Activated CD4-positive, alpha-beta T cell treated with anti-CD3 and anti-CD28 coated beads, Interleukin-2, amount 10 ng/mL, durations not matched to agents 24 days and 14 days (primary cell): ENCODE measurements at places on chromosomes 3 and 15. TPM values are rescaled to one million over a fixed set of nuclear protein-coding genes. Genes with fewer than 3 reads are reported as not detected.

DNA sequence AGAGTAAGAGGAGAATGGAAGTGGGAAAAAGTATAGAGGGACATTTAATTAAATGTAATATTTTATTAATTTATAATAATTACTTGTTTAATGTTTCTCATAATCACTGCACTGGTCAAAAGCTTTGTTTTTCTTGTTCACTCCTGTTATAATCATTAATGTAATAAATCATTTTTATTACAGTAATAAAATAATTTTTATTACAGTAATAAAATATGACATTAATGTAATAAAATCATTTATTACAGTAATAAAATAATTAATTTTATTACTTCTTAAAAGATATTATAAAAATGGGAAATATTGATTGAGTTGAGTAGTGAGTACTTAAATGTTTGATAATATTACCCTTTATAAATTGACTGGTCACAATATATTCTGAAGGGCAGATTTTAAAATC lies 181.1 kb upstream of the SOX2 start:
- no peak for DNase-seq

GRCh38 chr3:141401573-141402475 lies 33.5 kb downstream of the ZBTB38 start:
- DNase-seq: peak; percentile 89

DNA sequence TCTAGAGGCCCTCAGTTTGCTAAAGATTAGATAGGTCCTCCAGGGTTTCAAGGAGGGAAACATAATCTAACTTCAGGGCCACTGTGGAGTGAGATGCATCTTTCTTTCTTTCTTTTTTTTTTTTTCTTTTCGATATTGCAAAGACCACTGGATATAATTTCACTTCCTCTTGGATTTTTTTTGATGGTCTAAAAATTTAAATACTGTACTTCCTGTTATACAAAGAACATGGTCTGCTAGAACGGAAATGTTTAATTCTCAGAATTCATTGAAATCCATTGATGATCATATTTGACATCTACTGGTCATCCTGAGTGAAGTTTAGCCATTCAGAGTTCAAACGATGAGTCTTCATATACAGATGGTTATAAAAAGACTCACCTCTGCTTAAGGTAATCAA lies 808.8 kb upstream of the LMCD1 start:
- DNase-seq: no peak

- DNase-seq: no peak
These were observed 15.7 kb downstream of the PDIA5 start for GRCh38 chr3:123082370-123083065.

- no peak for DNase-seq
These were observed 41.1 kb upstream of the MRPS22 start for GRCh38 chr3:139302801-139303113.

DNA sequence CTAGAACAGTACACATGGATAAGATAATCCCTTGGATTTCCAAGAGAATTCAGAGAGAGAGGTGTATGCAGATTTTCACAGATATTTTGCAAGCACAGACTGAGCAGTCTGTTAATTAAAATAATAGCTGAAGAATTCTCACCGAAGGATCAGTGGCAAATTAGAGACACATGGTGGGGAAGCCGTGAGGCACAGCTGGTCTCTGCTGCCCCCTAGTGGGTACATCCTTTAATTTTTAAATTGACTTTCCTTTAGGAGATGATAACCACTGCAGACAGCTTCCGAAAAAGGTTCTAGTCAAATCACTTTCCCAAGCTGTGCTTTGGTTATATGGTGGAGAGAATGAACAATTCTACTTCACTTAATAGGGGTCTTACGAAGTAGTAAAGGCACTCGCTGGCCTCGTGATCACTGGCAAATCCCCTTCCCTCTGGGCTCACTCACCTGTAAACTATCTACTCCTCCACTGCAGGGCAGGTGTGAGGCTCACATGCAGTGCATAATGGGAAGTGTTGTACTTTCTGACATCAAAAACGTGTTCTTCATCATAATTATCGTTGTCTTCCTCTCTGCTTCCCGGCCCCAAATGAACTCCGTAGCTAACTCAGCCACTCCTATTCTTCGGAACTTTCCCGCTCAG lies 19.5 kb downstream of the MESD start:
- peak; percentile 88 for DNase-seq

LIPH gene
- total RNA-seq: not detected in 2 replicates

DNA sequence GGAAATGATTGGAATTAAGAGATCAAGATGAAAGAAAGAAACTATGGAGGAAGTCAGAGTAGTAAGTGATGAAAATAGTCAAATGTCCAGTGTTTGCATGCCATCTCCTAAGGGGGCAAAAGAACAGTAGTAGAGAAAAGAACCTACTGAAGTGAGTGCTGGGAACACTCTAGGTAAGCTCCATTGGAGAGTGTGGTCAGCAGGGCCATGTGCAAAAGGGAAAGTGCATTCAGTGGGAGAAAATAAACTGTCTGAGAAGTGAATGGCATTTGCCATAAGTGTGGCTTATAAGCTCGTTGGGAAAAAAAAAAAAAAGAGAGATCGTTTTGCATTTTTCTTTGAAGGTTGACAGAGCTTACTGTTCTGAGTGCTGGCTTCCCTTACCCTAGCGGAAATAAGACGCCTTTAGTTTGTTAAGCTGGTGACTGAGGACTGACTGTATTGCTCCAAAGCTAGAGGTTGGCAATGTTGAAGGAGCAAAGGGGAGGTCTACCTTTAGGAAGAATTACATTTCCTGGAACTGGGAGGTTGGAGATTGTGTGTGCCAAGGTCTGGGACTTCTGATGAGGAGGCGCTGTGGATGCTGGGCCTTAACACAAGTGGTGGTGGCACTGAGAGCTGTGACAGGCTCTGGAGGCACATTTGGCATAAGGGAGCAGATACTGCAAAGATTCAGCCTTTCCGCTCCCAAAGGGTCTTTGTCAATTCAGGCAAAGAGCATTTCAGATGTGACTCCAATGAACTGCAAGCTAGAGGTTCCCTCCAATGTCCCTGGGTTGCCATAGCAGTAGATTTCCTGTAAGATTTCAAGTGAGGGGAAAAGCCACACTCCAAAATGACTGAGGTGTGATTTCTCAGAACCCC lies 287.8 kb upstream of the SATB1 start:
- DNase-seq: peak; percentile 89

TMCO5A gene
- total RNA-seq: not detected in 2 replicates

PIK3CA gene
- total RNA-seq: 17.3 and 18.5 TPM in 2 replicates

GABRA5 gene
- not detected in 2 replicates for total RNA-seq

DNA sequence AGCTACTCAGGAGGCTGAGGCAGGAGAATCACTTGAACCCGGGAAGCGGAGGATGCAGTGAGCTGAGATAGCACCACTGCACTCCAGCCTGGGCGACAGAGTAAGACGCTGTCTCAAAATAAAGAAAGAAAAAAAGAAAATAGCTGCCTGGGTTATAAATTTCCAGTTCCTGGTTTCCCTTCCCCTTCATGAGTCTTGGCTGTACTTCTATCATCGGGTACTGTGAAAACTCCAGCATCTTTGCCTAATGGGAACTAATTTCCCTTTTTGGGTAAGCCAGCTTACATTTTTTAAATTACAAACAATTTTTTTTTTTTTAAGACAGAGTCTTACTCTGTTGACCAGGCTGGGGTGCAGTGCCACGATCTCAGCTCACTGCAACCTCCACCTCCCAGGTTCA lies 15.0 kb downstream of the DENND4A start:
- DNase-seq: no peak

DNA sequence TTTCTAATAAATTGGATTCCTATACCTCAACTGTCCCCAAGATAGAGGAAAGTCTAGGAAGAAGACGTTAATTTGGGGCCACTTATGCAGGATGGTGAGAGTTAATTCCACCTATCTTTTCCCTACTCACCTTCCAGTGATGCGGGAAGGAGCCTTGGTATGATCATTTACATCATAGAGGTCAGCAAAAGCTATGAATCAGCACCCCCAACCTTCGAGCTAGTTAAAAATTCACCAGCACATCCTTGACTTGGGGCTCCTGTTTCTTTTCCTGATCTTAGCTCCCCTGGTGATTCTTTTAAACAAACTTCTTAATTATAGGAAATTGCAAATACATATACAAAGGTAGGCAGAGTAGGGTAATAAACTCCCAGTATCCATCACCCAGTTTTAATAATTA lies 366.6 kb downstream of the SOX2 start:
- DNase-seq: no peak

HAPLN3 gene
- total RNA-seq: 76.6 and 77.0 TPM in 2 replicates

RAB27A gene
- total RNA-seq: 98.8 and 100 TPM in 2 replicates

DNA sequence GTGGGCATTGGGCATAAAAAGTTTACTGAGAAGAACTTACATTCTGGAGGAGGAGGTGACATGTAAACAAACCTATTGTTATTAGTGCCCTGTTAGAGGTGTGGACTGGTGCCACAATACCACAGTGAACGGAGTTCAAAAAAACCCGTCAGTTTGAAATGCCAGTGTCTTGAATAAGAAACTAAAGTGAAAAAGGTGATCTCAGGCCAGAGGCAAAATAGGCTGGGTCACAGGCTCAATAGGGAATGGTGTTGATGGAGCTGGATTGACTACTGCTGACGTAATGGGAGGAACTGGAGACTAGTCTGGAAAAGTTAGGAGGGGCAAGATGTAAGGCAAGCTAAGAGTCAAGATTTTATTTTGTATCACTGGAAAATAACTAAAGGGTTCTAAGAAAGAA lies 1.6 kb upstream of the DCBLD2 start:
- no peak for DNase-seq

DNA sequence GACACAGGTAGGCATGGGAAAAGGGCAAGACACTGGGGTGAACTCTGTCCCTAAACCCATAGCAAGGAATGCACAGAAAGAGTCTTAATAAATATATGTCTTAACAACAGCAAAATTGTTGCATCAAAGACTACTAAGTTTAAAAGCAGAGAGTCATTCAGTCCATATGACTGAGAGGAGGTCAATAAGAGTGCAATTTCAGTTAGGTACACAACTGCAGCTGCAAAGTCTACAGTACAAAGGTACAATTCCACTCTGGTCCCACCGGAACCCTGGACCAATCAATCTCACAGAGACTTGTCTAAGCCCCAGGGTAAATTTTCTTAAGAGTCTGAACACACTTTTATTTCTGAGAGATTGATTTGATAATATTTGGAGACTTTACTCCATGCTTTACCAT lies 6.9 kb downstream of the CP start:
- peak; percentile 43 for DNase-seq

- no peak for DNase-seq
These were observed 11.1 kb downstream of the ARHGAP31 start for GRCh38 chr3:119305286-119305685.

EPHB3 gene
- 0.05 TPM in 1 of 2 replicates, not detected in the other for total RNA-seq

DNA sequence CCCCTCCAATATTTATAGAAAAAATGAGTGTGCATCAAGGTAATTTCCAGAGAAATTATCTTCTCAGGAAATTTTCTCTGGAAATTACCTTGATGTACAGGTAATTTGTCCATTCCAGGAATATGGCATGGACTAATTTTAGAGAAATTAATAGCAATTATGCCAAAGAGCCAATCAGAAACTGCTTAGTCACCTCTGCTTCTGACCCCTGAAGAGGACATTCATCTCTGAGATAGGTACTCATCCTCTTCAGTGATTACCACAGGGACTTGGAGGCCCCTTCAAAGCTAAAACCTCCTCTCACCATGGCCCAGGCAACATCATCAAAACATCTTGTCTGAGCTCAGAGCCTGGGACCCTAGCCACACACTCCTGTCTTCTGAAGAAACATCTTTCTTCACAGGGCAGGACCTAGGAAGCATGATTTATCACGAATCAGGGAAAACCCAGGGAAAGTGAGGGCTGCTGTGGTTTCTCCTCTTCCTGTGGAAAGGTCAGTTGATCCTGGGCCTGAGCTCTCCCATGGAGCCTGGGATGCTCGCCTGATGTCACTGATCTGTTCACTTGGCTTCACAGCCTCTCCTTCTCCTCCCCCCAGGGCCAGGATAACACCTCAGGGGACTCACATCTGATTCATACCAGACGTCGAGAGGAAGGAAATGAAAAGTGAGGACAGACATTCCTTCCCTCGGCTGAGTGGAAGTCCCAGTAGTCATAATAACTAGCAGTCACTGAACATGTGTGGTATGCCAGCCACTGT lies 210.5 kb downstream of the DTWD1 start:
- DNase-seq: no peak

GRCh38 chr15:23857028-23857641 lies 170.0 kb upstream of the NDN start:
- DNase-seq: no peak

- DNase-seq: no peak
These were observed 22.3 kb upstream of the ZBED2 start for GRCh38 chr3:111617406-111617805.

DNA sequence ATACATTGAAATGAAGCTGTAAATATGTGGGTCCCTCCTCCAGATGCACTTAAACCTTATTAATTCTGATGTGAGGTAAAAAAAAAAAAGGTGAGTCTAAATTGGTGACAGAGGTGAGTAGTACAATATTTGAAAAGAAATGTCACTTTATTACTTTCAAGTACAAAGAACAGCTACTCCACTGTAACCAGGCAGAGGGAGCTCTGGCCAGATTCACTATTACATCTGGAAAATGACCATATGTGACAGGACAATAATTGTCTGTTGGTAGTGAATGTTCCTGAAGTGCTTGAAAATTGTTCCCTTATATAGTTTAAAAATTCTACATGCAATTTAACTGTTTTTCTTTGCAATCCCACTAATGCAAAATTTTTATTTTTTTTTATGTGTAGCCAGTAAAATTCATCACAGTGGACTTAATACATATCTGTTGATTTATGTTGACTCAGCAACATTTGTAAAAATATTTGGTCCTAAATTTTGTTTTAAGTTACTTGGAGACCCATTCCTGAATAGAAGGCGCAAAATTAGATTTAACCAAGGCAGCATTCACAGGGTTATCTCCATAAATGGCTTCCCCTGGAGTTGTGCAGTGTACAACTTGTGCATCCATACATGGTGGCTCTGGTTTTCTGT lies 231.9 kb upstream of the TBC1D5 start:
- peak; percentile 14 for DNase-seq

GRCh38 chr3:133763797-133764683 lies 17.8 kb downstream of the TF start:
- DNase-seq: no peak

CCR1 gene
- 5.9 and 6.7 TPM in 2 replicates for total RNA-seq

DNA sequence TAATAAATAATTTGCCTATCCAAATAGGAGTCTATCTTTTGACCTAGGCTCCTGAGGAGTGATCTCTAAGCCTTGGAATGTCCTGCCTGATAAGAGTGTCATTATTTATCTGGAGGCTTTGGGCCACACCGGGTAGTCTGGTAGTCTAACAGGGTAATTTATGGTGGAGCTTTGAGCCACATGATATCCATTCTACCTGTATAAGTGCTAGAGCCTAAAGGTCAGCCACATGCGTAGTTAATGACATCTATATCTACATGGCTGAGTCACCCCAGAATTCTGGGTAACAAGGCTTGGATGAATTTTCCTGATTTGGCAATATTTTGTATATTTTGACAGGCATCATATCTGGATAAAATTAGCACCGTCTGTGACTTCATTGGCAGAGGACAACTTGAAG lies 681.4 kb downstream of the MCTP2 start:
- DNase-seq: no peak
